ENCODE measurements at places on chromosomes 4 and X.

- DNase-seq = no peak
These were observed 84.8 kb upstream of the C1QTNF7 start for GRCh38 chr4:15343000-15343399.

GRCh38 chrX:2451501-2452316, 49.1 kb downstream of the DHRSX start:
- DNase-seq = no peak

DNA sequence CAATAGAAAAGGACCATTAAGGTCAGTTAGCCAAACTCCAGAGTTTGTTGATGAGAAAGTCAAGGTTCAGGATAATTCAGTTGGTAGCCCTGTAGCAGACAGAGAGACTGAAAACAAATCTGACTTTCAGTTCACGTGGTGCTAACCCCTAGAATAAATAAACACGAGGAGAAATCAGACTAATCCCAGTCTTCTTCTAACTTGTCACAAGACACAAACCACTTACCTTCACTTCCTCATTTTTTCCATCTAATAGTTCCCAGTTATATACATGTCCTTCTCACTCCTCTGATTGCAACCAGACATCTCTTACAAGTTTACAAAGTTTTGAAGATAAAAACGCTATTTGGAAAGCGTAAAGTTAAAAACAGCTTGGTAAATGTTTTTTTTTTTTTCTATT, 7.7 kb downstream of the TLR7 start:
- no peak for DNase-seq

DNA sequence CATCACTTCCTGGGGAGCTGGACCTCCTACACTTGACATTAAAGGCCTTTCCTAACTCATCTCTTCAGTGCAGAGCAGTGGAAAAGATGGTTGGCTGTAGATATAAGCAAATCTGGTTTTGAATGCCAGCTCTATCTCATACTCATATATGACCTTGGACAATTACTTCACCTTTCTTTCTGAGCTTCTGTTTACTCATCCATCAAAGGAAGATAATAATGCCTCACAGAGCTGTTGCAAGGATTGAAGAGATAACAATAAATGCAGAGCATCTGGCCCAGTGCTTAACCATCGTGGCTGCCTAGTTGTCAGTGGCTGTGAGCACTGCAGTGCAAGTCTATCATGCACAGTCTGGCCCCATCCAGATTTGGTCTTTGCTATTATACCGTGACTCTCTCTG, 148.1 kb upstream of the EOLA2 start:
- DNase-seq = no peak

DNA sequence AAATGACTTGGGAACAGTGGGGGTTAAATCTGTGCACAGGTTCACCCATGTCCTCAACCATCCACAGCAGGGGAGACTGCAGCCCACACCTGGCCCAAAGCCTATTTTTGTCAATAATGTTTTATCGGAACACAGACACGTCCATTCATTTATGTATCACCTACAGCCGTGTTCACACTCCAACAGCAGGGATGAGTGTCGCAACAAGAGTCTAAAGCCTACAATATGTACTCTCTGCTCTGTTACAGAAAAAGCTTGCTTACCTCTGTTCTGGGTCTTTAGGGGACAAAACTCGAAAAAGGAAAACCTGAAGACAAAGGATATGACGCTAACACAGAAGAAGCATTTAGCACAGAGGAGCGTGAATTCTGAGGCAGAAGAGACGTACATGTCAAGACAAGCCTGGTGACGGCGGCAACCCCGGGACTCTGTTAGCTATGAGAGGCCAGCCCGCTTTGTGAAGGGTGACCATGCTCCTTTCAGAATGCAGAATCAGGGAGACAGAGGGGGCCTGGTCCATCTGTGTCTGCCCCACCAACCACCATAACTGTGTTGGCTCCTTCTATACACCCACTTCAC, 45.5 kb downstream of the AFAP1 start:
- no peak for DNase-seq

GRCh38 chr4:107603430-107603829, 116.6 kb downstream of the PAPSS1 start:
- DNase-seq = no peak

- no peak for DNase-seq
These were observed 79.7 kb upstream of the BCOR start for GRCh38 chrX:40177489-40177888.

DNA sequence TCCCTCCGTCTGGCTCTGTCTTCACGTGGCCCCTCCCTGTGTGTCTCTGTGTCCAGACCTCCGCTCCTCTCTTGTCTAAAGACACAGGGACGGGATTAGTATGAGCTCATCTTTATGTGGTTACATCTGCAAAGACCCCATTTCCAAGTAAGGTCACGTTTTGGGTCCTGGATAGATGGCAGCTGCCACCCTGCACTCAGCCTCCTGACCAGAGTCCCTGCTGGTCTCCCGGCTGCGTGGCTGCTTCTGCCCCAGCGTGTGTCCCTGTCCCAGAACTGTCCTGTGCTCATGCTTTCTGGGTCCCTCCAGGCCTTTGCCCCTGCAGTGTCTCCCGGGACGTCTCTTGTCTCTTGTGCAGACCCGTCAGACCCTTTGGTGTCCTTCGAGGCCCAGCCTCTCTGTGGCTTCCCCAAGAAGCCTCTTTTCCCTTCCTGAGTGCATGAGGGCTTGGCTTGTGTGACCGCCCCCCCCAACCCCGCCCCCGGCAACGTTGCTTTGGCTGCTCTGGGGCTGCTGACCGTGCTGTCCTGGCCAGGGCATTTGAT, 107.3 kb downstream of the PSAPL1 start:
- DNase-seq = no peak

GRCh38 chr4:143348233-143349077, 11.8 kb downstream of the GAB1 start:
- no peak for DNase-seq

GRCh38 chrX:100658941-100659381, 15.0 kb downstream of the SRPX2 start:
- DNase-seq = no peak

DNA sequence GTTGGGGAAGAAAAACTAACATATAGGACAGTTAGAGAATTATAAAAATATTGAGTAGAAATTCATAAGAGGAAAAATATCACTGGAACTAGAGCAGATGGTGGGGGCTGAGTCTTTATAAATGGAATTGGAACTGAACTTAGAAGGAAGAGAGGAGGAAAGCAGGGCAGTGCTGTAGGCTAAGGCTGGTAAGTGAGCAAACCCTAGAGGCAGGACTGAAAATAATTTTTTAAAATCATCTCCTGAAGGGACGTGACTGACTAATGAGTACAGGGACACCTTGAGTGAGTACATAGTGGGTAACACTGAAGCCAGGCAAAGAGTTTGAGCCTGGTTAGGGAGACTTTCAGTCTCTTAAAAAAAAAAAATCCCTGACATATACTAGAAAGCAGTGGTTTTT, 63.3 kb downstream of the GALNT7 start:
- DNase-seq = no peak

- DNase-seq = no peak
These were observed 46.1 kb upstream of the VEGFC start for GRCh38 chr4:176838601-176839433.

- DNase-seq = no peak
These were observed 7.3 kb downstream of the FGFBP2 start for GRCh38 chr4:15955670-15956069.

DNA sequence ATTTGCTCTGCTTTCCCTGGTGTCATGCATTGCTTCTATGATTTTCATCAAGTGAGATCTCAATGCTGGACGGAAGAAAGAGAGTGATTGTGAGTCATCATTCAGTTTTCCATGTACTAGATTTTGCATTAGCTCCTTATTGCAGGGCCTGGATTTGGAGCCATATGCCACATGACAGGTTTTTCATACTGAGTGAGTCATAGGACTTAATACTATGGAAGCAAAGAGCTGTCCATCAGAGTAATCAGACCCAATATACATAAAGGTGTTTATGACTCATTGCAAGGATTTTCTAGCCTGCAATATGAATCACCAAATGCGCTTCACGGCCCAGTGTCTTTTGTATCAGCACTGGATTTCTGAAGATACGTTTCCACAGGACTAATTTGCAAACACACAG, 11.2 kb upstream of the TFDP3 start:
- no peak for DNase-seq

- peak; percentile 80 for DNase-seq
These were observed 197.3 kb downstream of the OR13H1 start for GRCh38 chrX:131741103-131741581.

- no peak for DNase-seq
These were observed 4.5 kb downstream of the CASP3 start for GRCh38 chr4:184644553-184645307.

DNA sequence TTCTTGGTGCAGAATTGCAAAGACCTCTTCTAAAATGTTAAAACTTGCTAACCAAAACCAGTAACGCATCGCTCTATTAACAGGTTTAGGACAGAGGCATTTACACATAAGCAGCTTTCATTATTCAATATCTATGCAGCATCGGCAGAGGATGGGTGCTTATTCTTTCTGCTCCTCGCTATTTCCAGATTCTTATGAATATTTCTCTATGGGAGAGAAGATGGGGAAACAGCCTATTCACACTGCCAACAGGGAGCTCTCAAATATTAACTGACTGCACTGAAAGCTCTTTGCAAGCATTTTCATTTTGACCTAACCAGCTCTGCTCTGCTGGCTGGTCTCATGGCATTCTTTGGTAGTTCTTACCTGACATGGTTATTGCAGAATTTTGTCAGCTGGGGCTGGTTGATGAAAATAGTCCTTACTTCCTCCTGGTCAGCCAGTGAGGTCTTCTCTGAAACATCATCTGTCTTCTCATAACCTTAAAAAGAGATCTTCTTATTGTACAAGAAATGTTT, 30.2 kb downstream of the ATP8A1 start:
- DNase-seq = no peak

DNA sequence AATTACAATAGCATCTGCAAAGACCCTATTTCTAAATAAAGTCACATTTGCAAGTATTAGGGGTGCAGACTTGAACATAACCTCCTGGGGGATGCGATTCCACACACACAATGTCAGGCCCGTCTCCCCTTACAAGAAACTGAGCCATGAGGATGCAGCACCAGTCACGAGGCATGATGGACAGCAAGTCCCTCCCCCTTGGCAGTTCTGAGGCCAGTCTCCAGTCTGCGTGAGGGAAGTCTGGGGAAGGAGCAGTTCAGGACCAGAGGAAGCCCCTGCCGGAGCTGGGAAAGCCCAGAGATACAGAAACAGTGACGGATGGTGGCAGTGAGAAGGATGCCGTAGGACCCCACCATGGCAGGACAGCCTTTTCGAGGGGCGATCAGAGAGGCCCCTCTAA, 9.4 kb downstream of the FAM53A start:
- DNase-seq = no peak

GRCh38 chr4:10438924-10439323, 18.3 kb downstream of the ZNF518B start:
- no peak for DNase-seq

DNA sequence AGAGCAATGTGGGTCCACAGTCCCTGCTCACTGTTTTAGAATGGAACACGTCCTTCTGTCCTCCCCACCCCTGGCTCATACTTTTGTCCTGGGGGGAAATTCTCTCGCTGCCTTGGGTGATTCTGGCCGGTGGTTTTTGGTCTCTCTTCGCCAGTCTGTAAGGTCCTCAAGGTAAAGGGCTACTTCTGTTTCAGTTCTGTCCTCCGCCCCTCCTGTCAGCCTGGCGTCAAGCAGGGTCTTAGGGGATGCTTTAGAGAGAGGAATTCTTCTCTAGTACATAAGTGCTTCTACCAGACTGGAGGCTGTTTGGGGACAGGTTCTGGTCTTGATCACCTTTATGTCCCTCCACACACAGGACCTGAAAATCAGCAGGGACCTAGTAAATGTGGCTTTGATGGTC, 617 bp upstream of the MRFAP1L1 start:
- DNase-seq = no peak

- no peak for DNase-seq
These were observed 3.1 kb upstream of the CENPE start for GRCh38 chr4:103201253-103201652.

DNA sequence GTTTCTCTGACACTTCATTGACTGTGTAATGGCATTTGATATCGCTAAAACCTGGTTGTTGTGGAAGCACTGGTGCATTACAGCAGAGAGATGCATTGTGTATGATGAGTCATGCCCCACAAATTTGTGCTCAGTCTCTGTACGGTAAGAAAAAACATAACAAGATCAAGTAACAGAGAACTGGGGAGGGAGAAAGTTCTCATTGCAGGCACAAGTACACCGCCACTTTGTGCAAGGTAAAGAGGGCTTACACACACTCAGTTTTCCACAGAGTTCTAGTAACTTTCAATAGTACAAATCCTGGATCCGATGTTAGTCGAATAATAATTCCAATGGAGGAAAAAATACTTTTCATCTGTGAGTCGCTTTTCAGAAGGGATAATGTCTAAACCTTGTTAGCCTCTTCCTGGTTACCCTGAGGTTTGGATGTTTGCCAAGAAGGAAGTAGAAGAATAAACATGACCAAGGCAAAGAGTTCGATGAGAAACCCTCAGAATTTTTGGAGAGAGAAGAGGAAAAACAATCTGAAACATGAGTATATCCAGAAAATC, 512.5 kb upstream of the SLIT2 start:
- no peak for DNase-seq

DNA sequence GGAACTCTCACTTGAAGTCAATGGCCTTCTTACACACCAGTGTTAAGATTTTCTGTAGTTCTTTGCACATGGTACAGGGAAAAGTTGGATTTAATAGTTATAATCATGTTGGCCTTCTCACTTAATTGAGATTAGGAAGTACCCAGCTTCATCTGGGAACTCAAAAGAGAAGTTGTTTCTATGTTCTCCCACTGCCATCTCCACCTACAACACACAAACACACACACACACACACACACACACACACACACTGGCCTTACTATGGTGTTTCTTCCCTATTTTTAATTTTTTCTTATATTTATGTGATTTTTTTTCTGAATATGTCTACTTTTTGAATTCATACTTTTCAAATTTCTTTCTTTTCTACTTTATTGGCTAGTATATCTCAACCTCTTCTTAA, 10.0 kb upstream of the CHIC2 start:
- no peak for DNase-seq

- no peak for DNase-seq
These were observed 53.9 kb downstream of the LRP2BP start for GRCh38 chr4:185341841-185342240.

DNA sequence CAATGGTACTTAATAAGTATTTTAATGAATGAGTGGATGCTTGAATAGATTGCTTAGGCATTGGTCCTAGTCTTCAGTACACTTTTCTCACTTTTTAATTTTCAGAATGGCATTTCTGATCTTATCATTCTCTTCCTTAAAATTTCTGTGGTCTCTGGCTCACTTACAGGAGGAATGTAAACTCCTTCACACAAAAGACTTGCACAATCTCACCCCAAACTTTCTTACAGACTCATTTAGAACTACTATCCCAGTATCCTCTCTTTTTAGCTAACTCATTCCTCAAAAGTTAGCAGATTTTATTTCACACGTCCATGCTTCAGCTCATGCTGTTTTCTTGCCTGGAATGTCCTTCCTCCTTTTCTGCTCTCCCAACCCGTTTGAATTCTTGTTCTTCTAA, 350.1 kb downstream of the GRXCR1 start:
- DNase-seq = no peak

GRCh38 chr4:181757098-181757497, 486.1 kb upstream of the TENM3 start:
- no peak for DNase-seq

- DNase-seq = no peak
These were observed 86.9 kb downstream of the EGF start for GRCh38 chr4:109999585-109999912.

- no peak for DNase-seq
These were observed 40.7 kb downstream of the CDS1 start for GRCh38 chr4:84623661-84624060.

GRCh38 chr4:62627141-62627540, 1427.0 kb downstream of the ADGRL3 start:
- DNase-seq = no peak
